ENCODE measurements at places on chromosomes 13 and 19.

GRCh38 chr13:44283600-44283999 is 90.0 kb upstream of the SERP2 start:
- no peak for DNase-seq

GRCh38 chr13:41503356-41503755 is 46.0 kb downstream of the RGCC start:
- no peak for DNase-seq

GRCh38 chr13:40181203-40181845 is 485.1 kb downstream of the FOXO1 start:
- DNase-seq: no peak

DNA sequence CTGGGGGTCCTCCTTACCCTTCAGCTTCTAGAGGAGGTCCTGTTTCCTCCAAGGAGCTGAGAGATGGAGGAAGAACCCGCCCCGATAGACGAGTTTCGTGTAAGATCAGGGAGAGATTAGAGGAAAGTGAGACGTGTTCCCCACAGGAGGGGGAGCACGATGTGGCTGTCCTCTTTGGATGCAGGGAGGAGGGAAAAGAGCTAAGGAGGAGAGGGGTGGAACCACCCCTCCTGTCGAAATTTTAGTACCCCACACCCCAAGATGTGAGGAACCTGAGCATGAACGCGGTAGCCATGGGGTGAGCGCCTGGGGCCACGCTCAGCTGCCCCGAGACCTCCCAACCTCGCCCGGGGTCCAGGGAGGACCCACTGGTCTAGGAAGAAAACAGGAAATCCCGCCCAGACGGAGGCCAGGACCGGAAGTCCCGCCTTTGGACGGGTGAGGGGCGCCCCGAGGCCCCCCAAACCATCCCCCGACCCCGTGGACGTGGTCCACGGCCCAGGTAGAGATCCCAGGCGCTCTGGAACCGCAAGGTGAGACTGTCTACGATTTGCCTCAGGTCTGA is 1.2 kb downstream of the AKT1S1 start:
- DNase-seq: peak; percentile 40

DNA sequence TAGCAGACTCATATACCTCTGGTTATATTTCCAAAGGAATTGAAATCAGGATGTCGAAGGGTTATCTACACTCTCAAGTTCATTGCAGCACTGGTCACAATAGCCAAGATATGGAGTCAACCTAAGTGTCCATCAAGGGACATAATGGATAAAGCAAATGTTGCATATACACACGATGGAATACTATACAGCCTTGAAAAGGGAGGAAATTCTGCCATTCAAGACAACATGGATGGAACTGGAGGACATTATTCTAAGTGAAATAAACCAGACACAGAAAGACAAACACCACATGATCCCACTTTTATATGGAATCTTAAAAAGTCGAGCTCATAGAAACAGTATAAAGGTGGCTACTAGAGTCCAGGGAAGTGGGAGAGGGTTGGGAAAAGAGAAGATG is 13.6 kb upstream of the ERCC1 start:
- no peak for DNase-seq

DNA sequence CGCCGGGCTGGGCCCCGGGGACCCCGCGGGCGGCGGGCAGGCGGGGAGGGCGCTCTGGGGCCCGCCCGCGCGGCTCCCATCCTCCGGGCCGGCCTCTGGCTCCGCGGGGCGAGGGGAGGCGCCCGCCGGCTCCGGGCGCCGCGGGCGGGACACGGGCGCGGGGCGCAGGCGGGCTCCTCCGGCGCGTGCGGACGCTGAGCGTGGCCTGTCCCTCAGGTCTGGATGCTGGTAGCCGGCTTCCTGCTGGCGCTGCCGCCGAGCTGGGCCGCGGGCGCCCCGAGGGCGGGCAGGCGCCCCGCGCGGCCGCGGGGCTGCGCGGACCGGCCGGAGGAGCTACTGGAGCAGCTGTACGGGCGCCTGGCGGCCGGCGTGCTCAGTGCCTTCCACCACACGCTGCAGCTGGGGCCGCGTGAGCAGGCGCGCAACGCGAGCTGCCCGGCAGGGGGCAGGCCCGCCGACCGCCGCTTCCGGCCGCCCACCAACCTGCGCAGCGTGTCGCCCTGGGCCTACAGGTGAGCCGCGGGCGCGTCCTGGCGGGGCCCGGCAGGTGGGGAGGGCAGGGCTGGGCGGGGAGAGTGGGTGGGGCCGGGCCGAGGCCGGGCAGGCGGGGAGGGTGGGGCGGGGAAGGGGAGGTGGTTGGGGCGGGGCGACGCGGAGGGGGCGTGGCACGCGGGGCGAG is 420 bp downstream of the IL17D start:
- DNase-seq: peak; percentile 52

DNA sequence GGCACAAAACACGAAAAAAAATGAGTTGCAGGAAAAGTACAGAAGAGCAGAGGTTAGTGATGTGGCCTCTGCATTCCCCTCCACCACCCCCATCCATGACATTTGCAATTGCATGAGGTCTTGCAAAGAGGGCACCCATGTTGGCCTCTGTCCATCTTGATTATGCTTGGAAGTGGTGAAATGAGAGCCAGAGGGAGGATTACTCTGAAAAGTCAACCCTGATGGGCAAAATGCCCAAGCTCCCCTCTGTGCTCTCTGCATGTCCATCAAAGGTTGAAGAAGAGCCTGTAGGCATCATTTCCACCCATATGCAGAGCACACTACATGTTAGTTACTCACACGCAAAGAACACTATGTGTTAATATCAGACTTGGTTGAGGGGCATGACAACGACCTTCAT is 71.4 kb downstream of the SLC15A1 start:
- DNase-seq: no peak

- DNase-seq: no peak
Observed at GRCh38 chr19:4329858-4330257, 8.8 kb downstream of the STAP2 start.

DNA sequence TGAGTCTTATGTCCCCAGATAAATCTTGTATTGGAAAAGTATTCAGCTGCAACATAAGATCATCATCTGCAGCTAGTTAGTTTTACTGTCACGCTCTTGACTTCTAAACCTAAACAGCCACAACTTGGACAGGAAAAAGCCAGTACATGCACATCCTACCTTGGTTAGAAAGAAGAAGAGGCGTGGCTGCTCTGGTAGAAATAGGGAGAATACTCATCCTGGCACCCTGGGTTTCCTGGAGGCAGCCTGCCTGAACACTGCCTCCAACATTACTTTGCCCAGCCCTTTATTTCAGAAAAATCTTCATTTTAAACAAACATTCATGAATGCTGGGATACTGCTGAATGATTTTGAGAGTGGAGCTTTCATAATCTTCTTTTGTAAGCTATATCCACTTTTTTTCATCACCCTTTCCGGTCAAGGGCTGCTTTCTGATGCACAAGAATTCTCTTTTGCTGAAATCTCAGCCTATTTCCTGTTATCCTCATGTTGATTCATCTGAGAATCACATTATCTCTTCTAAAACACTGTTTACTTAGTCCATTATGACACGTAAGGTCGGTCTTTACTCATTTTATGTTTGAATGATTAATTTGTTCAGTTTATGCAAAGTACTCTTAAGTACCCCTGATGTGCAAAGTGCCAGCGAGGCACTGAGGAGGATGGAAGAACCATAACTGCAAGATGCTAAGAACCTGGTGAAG is 55.2 kb downstream of the STARD13 start:
- no peak for DNase-seq

DNA sequence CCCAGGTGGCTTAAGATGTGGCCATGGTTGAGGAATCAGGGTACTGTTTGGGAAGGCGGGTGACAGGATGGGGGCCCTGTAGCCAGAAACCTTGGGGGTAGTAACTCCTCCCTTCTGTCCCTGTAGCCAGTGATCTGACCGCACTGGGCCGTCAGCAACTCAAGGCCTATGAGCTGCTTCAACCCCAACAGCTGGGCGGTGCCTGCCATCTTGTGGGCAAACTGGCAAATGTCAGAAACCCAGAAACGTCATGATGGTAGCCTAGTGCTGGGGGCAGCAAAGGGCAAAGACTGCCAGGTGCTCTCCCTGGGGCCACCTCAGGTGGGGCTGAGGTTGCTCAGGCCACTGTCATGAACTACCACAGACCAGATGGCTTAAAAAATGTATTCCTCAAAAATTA is 3.5 kb downstream of the COPE start:
- no peak for DNase-seq

DNA sequence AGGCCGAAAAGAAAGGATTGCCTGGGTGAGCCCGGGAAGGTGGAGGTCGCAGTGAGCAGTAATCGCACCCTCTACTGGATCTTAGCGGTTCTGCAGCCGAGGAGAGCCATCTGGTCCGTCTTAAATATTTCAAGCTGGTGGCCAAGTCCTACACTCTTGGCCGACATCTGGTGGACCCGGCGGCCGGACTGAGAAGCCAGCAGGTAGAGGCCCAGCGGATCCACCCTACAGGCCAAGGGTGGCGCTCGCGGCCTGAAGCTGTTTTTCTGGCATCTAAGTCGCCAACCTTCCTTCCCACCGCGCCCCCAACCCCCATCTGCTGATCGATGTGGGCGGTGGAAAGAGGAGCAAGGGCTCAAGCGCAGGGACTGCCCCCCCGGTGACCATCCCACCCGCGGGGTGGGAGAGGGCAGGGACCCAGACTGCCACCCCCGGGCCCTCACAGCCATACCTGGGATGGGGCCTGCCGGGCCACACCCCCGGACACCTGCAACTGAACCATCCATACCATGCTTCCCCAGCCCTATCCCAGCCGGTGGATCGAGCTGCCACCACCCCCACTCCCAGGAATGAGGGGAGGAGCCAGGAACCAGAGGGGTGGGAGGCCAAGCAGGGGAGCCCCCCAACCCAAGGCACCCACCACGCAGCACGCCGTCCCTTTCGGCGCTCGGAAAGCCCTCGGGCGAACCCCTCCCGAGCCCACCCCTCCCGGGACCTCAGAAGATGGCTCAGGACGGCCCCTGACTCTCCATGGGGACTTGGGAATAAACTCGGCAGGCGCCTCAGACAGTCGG is 46.3 kb upstream of the ZNF730 start:
- no peak for DNase-seq

- DNase-seq: no peak
Observed at GRCh38 chr13:42239161-42239560, 32.8 kb upstream of the AKAP11 start.

- DNase-seq: no peak
Observed at GRCh38 chr19:28239270-28239669, 973.7 kb downstream of the UQCRFS1 start.

GRCh38 chr13:102002287-102002686 is 399.6 kb downstream of the FGF14 start:
- DNase-seq: no peak

GRCh38 chr19:11538232-11539036 is at the start of gene CNN1:
CNN1 (plus strand) TSS chr19:11538851; CDS start chr19:11538928, 77 bp downstream.
- no peak for DNase-seq

GRCh38 chr13:110490009-110490770 is 71.3 kb downstream of the RAB20 start:
- no peak for DNase-seq

GRCh38 chr13:74132776-74133656 is 1.2 kb downstream of the KLF12 start:
- DNase-seq: peak; percentile 19

DNA sequence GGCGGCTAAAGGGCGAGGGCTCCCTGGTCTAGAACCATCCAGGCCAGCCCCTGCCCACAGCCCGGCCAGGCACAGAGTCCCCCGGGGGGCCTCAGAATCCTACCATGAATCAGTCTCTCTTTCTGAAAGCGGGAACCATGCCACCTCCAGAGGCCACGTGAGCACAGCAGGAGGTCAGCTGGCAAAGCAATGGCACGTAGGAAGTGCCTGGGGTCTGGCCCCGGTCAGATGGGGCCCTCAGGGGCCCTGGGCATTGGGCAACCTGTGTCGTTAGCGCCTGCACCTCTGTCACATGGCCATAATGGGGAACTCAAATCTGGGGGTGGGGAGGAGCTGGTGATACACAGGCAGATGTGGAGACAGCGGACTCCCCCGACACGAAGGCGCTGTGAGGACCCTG is 8.8 kb downstream of the MFSD12 start:
- no peak for DNase-seq

DNA sequence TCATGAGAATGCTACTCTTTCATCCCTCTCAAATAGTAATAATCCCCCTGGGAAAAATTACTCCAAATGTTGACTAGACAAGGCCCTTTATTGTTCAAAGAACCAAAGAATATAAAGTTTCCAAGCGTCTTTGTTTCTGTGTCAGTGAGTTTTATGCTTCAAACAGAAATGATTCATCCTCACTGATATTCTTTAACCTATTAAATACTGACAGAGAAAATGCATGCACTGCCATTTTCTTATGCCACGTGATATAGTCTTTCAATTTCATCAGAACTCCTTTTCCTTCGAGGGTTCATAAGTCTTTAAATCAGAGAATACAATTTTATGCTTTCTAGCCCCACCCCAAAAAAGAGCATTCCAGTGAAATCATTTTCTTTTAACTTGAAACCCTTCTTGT is 211.6 kb downstream of the SHISA2 start:
- no peak for DNase-seq

DNA sequence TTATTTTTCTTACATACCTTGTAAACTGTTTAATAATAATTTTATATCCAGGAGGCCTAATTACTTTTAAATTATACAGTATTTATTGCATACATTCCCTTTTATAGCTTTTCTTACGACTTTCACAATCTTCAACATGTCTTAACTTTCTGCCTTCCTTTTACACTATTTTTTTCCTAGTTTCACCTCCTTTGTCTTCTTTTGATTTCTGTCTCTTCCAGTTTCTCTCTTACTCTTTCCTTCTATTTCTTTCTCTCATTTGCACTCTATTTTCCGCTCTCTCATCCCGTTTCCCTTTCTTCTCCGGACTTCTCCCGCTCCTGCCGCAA is 11.5 kb downstream of the ZNF552 start:
- DNase-seq: no peak

GRCh38 chr13:24348385-24348784 is 39.0 kb downstream of the C1QTNF9 start:
- DNase-seq: no peak

- peak; percentile 22 for DNase-seq
Observed at GRCh38 chr19:16062789-16063188, 13.5 kb upstream of the TPM4 start.

- DNase-seq: no peak
Observed at GRCh38 chr13:110812121-110812868, 98.8 kb downstream of the ING1 start.

- DNase-seq: no peak
Observed at GRCh38 chr19:35557539-35558399, 5.7 kb downstream of the ATP4A start.

DNA sequence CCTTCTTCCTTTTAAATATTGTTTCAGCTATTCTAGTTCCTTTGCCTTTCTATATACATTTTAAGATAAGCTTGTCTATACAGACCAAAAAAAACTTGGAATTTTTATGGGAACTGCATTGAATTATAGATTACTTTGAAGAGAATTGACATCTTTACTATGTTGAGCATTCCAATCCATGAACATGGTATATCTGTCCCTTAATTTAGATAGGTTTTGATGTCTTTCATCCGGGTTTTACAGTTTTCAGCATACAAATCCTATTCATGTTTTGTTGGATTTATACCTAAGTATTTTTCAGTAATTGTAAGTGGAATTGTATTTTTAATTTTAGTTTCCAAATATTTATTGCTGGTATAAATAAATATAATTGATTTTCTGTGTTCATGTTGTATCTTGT is 12.2 kb upstream of the IFNL1 start:
- no peak for DNase-seq

GRCh38 chr13:73230716-73231115 is 171.9 kb downstream of the KLF5 start:
- DNase-seq: no peak

GRCh38 chr19:14035706-14036105 is 4.1 kb downstream of the IL27RA start:
- no peak for DNase-seq
